ENCODE measurements at places on chromosomes 7 and 10.

GRCh38 chr10:132395704-132396493, 1.1 kb upstream of the PWWP2B start:
- no peak for DNase-seq

DNA sequence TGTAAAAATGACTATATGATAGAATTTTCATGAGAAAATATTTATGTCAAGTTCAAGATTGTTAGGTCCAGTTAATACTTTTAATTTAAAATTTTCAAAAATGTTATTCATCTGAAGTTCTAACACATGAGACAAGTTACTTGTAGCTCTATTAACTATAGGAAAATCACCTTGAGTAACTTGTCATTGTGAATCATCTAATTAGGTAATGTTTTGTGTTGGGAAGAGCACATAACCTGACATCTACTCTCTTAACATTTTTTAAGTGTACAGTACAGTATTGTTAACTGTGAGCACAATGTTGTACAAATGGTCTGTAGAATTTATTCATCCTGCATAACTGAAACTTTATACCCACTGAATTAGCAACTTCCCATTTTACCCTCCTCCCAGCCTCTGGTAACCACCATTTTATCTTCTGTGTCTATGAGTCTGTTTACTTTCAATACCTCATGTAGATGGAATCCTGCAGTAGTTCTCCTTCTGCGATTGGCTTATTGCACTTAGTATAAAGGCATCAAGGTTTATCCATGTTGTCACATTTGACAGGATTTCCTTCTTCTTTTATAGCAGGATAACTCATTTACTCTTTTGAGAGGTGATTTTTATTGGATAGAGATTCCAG, 54.6 kb downstream of the ARL4A start:
- DNase-seq: no peak

- DNase-seq: no peak
Measured at GRCh38 chr10:24115403-24115802, 93.5 kb upstream of the KIAA1217 start.

- no peak for DNase-seq
Measured at GRCh38 chr10:123869020-123869414, 22.6 kb downstream of the CPXM2 start.

GRCh38 chr7:149595541-149595940, 97.9 kb upstream of the ZNF746 start:
- DNase-seq: no peak

DNA sequence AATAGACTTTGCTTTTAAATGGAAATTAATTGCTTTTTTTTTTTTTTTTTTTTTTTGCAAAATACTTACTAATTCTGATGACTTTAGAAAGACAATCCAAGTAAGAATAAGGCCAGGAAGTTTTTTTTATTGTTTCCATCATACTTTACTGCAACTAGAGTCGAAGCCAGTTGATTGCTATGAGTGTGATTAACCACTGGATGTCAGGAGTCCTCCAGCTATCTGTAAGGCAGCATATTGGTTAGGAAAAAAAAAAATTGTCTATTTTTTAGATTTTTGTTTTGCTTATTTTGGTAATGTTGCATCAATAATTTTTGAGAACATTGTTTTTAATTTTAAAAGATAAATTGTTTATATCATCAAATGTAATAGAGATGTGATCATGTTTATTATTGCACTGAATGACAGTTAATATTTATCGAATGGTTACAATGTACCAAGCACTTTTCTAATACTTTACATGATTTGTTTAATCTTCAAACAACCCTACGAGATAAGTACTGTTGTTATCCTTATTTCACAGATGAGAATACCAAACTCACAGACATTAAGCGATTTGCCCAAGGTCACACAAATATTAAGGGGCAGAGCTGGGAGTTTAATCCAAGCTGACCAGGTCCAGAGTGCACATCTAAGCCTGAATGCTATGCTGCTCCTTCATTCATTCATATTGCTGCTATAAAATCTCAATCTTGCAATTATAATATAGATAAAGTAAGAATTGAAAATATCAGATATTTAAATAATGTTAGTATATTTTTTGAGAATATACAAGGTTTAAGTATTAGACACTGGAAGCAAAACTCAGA, 19.9 kb upstream of the LMOD2 start:
- no peak for DNase-seq

DNA sequence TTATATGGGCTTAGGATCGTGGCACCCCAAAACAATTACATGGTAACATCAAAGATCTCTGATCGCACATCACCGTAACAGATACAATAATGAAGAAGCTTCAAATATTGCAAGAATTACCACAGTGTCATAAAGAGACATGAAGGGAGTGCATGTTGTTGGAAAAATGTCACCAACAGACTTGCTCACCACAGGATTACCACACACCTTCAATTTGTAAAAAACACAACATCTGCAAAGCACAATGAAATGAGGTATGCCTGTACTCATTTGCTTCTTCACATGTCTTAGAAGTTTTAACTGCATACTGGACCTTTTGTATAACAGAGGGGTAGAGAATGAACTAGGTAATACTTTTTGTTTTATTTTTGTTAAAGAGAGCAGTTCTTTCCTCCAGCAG, 96.6 kb downstream of the TPST1 start:
- DNase-seq: no peak

- DNase-seq: no peak
Measured at GRCh38 chr7:132568962-132569361, 7.3 kb downstream of the PLXNA4 start.

DNA sequence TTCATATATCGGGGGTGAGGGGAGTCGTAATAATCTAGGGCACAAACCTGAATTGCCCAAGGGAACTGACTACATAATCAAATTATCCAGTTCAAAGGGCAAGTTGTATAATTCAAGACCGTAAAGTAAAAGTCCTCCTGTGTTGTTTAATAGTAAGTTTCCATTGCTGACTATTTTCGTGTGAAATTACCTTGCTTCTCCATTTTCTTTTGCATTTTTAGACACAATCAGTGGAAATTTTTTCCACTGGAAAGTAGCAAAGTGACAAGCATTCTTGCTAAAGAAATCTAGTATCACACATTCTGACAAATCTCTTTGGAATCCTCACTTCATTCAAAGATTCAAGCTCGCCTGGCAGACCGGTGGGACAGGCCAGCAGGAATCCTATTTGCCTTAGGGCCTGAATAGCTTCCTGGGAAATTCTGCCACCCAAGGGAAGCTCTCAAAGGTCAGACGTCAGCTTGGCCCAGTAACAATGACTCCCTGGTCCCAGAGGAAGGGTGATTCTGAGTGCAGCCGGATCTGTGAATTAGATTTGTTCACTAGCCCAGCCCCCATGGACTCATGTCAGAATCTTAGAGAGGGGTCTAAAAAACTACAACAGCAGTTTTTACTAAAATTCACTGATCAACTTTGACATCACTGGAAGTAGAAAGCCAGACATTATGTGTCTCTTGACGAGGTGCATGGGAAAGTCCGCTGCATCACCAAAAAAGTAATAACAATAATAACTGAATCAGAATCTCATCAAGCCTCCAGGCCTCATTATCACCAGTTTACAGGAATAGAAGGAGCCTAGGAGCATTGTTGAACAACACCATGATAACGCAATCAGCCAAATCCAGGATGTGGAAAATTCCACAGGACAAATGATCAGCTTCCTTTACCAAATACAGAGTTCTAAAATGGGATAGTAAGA, 161.0 kb downstream of the SKIDA1 start:
- DNase-seq: no peak

DNA sequence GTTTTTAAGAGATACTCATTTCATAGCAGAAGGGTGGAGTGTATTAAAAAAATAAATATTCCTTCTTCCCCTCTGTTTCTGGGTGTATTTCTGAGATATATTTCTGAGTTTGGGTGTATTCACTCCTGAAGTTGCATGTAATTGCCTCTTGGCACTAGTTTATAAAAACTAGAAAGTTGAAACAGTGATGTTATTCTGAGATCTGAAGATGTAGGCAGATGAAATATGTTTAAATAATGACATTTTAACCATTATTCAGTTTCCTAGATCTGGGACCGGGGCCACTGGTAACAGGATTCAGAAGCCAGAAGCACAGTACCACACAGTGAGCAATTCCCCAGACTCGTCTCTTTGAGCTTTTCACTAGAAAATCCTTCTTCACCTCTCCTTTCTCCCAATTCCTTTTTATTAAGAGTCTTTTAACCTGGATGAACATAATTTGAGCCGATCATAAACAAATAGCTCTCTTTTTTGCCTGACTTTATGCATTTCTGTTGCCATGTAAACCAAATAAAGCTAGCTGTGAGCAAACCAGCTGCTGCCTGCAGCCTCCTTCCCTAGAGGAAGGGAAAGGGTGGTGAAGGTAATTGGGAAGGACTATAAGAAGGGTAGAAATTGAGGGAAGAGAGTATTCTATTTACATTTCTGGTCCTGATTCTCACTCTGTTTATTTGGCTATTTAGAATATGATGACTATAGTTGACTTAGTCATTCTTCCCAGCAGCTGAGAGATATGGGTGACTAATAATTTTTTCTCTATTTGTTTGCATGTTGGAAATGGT, 101.8 kb upstream of the STRIP2 start:
- no peak for DNase-seq

GRCh38 chr7:157016352-157017041, 6.0 kb upstream of the MNX1 start:
- no peak for DNase-seq

GRCh38 chr7:120054376-120055100, 218.4 kb upstream of the KCND2 start:
- no peak for DNase-seq

DNA sequence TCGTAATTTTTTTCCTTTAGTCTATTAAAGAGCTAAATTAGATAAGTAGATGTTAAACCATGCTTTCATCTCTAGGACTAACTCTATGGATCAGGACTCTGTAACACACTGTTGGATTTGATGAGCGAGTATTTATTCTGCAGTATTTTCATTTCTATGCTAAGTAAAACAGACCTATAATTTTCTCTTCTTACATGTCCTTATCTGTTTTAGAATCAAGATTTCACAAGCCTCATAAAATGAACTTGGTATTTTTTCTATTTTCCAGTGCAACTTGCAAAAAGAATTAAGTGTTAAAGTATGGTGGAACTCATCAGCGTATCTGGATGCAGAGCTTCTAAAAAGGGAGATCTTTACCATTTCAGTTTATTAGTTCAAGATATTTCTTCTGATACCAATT, 2.4 kb downstream of the CACUL1 start:
- DNase-seq: no peak

GRCh38 chr10:126673565-126673964, 3.1 kb upstream of the C10orf90 start:
- DNase-seq: no peak

DNA sequence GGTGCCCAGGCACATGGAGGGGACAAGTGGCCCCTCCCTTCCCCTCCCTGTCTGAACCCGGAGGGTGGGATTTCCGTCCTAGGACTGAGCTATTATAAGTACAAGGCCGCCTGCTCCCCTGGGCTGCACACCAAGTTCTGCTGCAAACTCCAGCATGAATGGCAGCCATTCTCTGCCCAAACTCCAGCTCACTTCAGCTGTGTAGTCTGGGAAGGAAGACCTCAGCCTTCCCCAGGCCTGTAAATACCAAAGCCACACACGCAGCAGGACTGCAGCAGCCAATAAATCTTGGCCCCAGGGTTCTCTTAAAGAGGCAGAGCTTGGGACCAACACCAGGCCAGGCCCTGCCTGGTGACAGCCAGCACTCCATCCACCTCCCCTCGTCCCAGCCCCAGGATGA, 291.3 kb upstream of the ZMIZ1 start:
- DNase-seq: no peak

DNA sequence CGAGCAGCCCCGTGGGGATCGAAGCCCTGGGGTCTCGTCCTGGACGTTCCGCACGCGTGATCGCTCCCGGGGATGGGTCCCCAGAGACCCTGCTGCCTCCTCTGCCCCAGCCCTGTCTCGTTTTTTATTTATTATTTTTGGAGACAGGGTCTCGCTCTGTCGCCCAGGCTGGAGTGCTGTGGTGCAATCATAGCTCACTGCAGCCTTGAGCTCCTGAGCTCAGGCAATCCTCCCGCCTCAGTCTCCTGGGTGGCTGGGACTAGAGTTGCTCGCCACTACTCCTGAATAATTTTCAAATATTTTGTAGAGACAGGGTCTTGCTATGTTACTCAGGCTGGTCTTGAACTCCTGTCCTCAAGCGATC, 319 bp upstream of the STX1A start:
- DNase-seq: no peak

- no peak for DNase-seq
Measured at GRCh38 chr7:26192485-26193087, 8.0 kb downstream of the HNRNPA2B1 start.

DNA sequence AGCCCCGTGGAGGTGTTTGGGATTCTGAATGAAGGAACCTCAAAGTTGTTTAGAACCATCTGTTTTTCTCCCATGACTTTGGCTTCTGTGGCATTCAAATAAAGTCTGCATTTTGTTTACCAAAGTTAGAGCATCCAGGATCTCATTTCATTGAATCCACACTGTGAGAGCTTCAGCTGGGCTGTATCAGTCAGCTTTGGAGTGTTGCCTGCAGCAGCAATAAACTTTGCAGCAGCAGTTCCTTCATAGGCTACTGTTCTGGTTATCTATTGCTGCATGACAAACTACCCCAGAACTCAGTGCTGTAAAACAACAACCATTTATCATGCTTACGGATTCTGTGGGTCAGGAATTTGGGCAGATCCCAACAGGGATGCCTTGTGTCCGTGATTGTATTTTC, 1575.2 kb upstream of the LRRTM3 start:
- DNase-seq: no peak

DNA sequence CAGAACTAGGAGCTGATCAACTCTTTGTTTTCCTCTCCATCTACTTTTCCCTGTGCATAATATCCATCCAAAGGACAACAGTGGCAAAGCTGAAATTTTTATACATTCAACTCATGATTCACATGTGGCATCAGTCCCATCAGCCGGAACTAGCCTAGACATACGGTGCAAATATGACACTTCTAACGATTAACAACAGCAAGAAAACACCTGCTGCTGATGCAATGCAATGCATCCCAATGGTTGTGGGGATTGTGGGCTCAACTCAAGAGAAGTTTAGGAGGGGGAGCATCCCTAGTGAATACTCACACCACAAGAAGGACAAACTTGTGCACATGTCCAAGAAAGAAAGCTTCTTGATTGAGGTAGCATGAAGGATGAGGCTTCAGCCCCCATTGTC, 20.5 kb upstream of the STK17A start:
- DNase-seq: no peak

DNA sequence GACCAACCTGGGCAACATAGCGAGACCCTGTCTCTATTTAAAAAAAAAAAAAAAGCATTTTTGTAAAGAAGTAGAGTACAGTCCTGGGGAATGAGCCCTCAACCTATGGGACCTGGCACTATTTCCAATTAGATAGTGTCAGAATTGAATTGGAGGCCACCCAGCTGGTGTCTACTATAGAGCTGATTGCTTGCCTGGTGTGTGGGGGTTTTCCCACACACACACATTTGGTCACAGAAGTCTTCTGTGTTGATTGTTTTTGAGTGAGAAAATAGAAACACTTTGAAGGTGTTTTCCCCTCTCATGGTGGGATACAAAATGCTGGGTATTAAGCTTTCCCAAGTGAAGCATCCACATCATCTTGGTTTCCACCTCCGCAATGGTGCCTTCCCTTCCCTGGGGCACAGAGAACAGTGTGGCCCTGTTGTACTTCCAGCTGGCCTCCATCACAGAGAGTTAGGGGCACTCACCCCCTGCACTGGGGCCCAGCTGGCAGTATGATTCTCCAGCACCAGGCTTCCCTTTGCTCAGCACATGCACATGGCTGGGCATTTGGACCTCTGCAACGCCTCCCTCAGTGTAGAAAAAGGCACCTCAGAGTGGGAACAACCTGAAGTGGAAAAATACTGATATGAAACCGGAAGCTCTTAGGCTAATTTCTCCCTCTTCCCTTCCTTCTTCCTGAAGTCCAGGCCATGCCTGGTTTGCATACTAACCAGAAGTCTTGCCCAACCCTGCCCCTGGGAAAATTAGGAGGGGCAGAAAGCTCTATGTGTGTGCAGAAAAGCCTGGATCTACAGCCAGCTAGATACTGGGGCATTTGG, 10.7 kb upstream of the NFKB2 start:
- DNase-seq: no peak

All from activated CD4-positive, alpha-beta T cell treated with anti-CD3 and anti-CD28 coated beads, Interleukin-2, amount 10 ng/mL, durations not matched to agents 7 days and 5 days (primary cell).